Osteocyte (in vitro differentiated cells): ENCODE measurements at places on chromosomes 7 and 10. TPM values are rescaled to one million over a fixed set of nuclear protein-coding genes. Genes with fewer than 3 reads are reported as not detected.

- no peak for DNase-seq
Observed at GRCh38 chr7:3025616-3026015, 18.1 kb downstream of the CARD11 start.

The MOGAT3 gene
- not detected in 2 replicates for total RNA-seq

- DNase-seq = no peak
Observed at GRCh38 chr10:83991986-83992753, 147.1 kb upstream of the GHITM start.

DNA sequence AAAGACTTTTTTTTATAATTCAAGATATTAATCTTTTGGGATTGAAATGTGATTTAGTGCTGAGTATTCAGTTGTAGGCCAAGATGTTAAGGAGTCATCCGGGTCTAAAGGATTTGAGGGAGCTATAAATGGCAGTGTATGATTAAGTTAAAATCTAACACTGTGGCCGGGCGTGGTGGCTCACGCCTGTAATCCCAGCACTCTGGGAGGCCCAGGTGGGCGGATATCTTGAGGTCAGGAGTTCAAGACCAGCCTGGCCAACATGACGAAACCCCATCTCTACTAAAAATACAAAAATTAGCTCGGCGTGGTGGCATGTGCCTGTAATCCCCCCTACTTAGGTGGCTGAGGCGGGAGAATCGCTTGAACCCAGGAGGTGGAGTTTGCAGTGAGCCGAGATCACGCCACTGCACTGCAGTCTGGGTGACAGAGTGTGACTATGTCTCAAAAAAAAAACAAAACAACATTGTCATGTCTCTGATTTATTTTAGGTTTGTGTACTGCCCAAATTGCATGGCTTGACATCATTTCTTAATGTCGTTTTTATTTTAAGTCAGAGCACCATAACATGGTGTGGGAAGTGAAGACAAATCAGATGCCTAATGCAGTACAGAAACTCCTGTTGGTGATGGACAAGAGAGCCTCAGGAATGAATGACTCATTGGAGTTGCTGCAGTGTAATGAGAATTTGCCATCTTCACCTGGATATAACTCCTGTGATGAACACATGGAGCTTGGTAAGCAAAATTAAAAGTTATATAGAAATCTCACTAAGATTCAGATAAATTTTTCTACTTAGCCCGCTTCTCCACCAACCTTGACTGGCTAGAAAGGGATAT is 10.7 kb downstream of the HBP1 start:
- DNase-seq = no peak

The ABCC2 gene
- 0.24 and 0.39 TPM in 2 replicates for total RNA-seq

The MYO1G gene
- total RNA-seq = 0.05 TPM in 1 of 2 replicates, not detected in the other

The MUC3A gene
- not detected in 2 replicates for total RNA-seq

GRCh38 chr10:98429320-98430072 is 14.5 kb upstream of the PYROXD2 start:
- DNase-seq = peak; percentile 83

The NEUROD6 gene
- total RNA-seq = not detected in 2 replicates

- DNase-seq = no peak
Observed at GRCh38 chr7:146412781-146413180, 296.2 kb downstream of the CNTNAP2 start.

The GRID1 gene
- total RNA-seq = 0.11 TPM in 1 of 2 replicates, not detected in the other

- no peak for DNase-seq
Observed at GRCh38 chr7:20932785-20933527, 146.3 kb upstream of the SP8 start.

The GIMAP6 gene
- not detected in 2 replicates for total RNA-seq

The ELFN1 gene
- total RNA-seq = 0.62 and 0.73 TPM in 2 replicates

DNA sequence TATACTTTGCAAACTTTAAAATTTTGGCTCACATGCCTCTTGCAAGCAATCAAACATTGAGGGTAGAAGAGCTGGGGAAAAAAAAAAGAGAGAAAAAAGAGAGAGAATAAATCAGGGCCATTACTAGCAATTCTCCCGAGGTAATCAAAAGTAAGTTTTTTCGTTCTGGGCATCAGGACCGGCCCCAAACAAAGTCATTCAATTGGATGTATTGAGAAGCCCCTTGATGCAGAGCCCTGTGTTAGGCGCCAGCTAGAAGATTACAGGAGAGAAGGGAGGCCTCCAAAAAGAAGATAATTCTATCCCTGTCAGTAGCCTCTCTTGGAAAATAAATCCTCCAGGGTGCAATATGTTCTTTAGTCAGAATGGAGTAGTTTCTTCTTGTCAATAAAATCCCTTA is 2.2 kb upstream of the CTNNA3 start:
- DNase-seq = no peak

DNA sequence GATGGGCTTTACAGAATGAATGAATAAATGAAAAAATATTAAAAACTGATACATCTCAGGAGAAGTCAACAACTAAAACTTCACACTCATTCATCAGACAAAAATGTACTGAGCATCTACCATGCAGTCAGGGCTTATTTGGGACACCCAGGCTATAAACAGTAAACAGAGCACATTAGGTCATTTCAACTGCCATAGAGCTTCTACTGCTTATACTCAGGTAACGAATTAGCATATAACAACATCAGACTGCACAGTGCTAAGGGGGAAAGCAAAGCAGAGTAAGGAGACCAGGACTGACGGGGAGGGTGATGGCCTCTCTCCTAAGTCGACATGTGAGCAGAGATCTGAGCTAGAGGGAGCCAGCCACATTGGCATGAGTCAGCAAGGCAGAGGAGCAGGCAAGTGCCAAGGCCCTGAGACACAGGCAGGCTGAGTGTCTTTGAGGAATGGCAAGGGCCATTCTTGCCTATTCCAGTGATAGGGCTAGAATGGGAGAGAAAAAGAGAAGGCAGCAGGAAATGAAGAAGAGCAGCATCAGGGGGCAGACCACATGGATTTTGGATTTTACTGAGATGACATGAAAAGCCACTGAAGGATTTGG is 528.9 kb downstream of the PARD3 start:
- no peak for DNase-seq

The CTBP2 gene
- total RNA-seq = 125 and 127 TPM in 2 replicates

DNA sequence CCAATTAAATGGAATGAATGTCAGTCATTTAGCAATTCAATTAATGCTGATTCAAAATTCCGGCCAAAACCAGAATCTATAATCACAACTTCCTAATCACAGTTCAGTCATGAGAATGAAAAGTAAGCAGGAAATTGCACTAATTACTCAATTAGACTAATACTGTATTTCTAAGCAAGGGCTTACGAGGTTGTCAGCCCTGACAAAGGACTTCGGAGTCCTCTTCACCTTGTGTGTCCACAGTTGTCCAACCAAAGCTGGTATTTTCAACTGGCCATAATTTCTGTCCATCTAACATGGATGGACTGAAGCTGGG is 17.4 kb downstream of the CPA1 start:
- no peak for DNase-seq

DNA sequence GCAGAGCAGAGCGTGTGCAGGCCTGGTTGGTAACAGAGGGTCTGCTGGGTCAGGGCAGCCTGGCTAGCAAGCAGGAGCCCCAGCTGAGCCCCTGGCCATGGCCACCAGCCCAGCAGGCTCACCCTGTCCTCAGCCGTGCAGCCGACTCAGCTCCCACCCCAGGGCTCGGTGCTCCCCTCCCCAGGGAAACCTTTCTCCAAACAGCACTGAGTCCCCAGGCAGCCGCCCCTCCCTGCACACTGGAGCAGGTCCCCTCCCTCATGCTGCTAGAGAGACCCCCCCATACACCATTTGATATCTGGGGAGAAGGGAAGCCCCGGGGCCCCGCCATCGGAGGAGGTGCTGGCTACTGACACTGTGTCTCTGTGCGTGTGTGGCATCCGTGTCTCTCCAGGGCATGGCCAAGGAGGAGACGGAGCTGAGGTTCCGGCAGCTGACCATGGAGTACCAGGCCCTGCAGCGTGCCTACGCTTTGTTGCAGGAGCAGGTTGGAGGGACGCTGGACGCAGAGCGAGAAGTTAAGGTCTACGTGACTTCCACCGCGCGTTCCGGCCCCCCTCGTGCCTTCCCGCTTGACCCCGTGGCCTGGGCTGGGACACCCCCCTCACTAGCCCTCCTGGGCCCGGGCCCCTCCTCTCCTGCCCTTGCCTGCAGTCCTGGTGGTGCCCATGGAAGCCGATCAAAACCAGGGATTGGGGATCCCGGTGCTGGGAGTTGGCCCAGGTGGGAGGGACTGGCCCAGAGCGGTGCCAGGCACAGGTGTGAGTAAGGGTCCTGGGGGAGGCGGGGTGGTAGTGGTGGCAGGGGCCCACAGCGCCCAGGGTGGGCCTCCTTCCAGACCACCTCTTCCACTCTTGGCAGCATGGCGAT is 45.0 kb upstream of the DPYSL4 start:
- no peak for DNase-seq

DNA sequence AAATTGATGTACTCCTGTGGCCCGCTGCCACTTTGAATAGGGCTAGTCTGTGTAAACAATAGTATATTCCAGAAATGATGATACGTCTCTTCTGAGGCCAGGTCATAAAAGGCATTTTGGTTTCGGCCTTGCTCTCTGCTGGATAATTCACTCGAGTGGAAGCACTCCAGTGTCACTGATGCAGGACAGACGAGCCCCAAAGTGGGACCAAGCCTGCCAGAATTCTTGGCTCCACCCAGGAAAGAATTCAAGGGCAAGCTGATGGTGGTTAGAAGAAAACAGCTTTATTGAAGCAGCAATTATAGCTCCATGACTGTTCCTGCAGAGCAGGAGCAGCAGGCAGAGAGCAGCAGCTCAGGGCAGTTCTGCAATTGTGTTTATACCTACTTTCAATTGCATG is 717.6 kb downstream of the GRM8 start:
- DNase-seq = no peak

The HOXA10 gene
- not detected in 2 replicates for total RNA-seq

DNA sequence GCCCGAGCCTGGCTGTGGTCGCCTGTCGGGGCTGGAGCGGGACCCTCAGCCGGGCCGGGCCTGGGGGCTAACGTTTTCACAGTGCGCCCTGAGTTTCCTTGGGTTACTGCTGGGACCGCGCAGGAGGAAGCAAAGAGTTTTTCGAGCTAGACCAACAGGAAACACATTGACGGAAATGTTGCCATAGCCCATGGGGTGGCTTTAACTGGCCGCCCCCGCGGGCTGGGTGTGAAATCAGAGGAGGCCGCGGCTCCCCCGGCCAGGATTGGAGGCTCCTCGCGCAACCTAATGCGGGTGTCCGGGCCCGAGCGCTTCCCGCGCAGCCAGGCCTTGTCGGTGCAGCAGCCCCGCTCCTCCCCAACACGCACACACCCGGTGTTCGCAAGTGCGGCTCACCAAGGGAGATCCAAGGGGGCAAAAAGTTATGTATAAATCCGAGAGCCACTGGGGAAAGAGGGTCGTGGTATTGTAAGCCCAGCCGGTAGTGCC is 1.9 kb downstream of the HHEX start:
- DNase-seq = no peak

The CDC14C gene
- not detected in 2 replicates for total RNA-seq

GRCh38 chr10:88896994-88897853 is 17.2 kb downstream of the STAMBPL1 start:
- DNase-seq = no peak

The PPP1R17 gene
- total RNA-seq = not detected in 2 replicates

DNA sequence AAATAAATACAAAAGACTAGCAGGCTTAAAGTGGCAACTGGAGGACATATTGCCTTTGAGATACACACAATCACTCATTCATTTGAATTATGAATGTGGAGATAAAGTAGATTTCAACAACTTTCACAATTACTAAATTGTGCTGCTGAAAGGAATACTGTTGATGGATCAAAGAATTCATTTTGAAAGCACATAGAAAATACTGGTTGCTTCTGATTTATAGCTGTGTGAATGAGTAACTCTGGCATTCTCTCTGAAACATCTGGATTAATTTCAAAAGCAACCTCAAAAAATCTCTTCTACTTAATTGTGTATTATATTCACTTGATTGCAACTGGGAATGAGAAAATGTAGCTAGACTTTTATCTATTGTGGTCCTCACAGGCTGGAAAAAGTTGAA is 397.6 kb downstream of the THSD7A start:
- DNase-seq = no peak

- no peak for DNase-seq
Observed at GRCh38 chr7:27546610-27547009, 116.1 kb downstream of the HIBADH start.

DNA sequence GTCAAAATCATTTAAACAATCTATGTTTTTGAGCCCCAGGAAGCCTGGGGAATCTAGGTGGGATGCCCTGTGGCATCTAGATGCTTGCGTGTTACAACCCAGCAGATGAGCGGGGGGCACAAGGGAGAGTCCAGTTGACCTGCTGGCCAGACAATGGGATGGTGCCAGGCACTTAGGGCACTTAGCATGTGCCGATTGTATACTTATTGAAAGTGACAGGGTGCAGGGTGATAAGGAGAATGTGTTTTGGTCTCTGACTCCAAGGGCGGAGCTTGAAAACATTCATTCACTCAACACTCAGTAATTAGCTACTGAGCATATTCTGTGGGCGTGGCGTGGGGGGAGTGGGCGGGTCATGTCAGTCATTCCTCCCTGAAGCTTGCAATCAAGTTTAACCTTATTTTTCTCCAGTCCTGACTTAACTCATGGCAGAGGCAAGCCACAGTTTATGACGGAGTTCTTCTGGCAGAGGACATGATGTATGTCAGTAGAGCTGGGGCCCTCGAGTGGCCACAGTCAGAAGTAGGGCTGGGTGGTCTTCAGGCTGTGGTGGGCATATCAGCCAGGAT is 115.1 kb downstream of the PRKCQ start:
- no peak for DNase-seq

GRCh38 chr7:137932881-137933269 is 69.0 kb downstream of the CREB3L2 start:
- DNase-seq = no peak

DNA sequence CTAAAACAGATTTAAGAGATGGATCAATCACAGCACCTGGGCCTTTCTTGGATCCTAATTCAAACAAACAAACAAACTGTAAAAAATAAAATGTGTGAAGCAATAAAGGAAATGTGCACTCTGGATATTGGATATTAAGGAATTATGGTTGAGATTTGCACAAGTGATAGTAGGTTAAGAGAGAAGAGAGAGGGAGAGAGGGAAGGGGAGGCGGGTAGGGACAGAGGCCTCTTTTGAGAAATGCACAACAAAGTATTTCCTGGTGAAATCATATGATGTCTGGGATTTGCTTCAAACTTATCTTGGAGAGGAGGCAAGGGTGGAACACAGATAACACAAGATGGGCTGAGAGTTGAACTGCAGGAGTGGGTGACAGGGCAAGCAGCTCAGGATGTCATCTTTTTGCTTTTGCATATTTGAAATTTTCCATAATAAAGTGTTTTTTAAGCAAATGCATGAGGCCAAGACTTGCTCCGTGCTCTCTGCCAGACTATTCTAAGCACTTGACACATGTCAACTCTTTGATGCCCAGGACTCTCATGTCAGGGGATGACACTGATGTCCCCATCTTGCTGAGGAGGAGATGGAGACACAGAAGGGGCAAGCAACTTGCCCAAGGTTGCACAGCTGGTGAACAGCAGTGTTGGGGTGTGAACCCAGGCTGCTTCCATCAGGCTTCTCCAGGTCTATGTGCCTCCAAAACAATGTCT is 9.1 kb upstream of the AEBP1 start:
- DNase-seq = no peak
